Activated naive CD4-positive, alpha-beta T cell (primary cell): ENCODE measurements at places on chromosomes 16 and 17.
A peak's percentile ranks its signal among the peaks of the same experiment; 100 is the strongest.

DNA sequence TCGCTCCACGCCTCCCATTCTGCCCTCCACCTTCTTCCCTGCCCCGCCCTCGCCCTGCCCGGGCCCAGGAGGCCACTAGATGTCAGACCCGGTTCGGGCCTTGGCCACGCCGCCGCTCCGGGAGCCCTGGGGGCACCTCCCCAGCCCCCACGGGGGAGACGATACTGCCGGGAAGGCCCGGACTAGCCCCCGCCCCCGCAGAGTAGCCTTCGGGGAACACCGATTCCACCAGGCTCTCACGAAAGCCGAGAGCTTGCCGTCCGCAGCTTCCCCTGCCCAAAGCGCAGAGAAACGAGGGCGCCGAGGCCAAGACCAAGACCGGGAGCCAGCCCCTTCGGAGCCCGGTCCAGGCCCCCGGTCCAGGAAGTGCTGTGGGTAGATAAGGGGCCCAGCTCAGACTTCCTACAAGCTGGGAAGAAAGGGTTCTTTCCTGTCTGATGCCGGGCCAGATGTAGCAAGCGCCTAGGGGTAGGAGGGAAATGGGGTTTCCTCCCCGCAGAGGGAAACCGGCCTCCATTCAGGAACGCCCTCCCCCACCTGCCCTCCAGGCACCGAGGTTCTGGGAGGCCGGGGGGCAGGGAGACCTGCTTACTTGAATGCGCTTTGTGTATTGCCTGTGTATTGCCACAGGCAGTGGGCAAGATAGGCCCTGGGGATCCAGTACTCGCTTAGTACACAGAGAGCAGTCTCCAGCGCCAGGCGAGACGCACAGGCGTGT lies 806 bp upstream of the CYB561 start:
- no peak for DNase-seq

GRCh38 chr17:55783684-55784245 lies 32.9 kb downstream of the PCTP start:
- no peak for DNase-seq

DNA sequence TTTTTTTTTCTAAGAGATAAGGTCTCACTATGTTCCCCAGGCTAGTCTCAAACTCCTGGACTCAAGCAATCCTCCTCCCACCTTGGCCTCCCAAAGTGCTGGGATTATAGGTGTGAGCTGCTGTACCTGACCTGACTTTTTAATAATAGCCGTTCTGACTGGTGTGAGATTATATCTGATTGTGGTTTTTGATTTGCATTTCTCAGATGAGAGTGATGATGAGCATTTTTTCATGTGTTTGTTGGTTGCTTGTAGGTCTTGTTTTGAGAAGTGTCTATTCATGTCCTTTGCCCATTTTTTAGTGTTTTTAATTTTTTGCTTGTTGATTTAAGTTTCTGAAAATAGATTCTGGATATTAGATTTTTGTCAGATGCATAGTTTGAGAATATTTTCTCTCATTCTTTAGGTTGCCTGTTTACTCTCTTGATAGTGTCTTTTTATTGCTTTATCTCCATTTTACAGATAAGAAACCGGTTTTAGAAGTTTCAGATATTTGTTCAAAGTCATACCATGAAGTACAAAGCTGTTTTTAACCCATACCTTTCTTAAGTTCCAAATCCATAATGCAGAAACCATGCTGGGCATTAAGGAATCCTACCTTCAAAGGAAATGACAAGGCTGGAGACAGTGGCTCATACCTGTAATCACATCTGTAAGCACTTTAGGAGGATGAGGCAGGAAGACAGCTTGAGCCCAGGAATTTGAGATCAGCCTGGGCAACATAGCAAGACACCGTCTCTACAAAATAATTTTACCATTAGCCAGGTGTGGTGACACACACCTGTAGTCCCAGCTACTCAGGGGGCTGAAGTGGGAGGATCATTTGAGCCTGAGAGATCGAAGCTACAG lies 168.4 kb upstream of the TBX2 start:
- no peak for DNase-seq

DNA sequence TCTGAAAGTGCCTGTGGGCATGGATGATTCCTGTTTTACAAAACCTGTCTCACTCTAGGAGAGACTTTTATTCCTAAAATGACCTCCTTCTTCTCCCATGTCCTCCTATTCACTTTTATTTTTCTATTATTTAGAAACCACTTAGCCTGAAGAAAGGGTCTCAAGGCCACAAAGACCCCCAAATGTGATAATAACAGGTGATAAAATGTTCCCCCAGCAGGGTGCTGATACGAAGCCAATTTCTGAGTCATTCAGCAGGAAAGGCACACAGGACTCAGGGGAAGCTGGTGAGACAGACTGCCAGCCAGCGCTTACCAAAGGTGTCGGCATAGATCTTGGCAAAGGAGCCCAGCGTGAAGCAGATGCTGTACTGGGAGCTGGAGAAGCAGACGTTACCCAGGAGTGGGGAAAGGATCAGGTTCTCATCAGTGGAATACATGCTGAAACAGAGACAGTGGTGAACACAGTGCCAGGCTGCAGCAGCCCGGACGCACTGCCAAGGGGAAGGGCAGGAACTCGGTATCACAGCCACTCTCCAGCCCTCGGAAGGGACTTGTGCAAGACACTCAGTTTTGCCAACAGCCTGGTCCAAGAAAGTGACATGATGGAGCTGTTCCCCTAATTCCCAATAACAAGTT lies 24.6 kb downstream of the HIGD1B start:
- no peak for DNase-seq

DNA sequence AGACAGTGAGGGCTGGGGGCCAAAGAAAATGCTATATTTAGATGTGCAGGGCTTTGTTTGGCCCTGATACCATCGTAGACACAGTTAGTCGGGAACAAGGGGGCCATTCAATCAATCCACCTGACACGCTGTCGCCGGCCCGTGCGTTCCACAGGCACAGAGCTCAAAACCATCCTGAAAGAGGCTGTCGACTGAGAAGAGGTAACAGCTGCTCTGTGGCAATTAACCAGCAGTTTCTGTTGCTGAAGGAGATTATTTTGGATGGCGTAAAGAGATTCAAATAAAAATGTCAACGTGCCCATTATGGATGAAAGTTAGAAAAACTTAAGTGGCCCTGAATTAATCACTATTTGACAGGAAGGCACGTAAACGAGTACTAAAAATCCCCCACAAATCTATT lies 276.2 kb upstream of the IRX5 start:
- DNase-seq: no peak

DNA sequence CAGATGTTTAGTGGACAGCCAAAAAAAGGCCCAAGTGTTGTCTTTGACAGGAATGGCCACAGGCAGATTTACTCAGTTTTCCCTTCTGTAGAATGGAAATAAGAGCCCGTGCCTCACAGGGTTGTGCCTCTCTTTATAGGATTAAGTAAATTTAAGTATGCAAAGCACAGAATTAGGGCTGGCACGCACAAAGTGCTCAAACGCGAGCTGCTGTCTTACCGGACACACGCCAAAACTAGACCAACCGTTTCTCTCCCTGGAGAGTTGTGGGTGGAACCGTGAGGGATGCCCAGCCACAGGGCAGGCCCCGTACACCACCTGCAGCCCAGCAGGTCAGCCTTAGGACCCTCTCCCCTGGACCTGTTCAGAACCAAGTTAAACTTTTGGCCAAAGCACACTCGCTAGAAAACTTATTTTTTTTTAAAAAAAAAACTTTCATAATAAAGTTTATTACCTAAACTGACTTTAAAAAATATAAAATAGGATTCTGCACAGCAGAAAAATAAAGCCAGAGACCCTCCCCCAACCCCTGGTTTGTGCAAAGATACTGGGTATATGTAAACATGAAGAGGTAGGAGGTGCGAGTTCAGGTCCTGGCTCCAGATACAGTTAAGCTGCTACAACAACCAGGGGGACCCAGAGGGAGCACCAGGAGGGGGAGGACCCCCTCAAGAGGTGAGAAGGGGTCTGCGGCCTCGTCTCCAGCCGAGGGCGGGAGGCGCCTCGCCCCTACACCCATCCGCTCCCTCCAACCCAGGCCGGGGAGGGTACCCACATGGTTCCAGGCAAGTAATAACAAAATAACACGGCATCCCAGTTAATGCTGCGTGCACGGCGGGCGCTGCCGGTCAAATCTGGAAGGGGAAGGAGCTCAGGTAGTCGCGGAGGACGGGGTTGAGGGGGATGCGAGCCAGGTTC lies 1.8 kb downstream of the SOCS1 start:
- DNase-seq: peak; percentile 42

DNA sequence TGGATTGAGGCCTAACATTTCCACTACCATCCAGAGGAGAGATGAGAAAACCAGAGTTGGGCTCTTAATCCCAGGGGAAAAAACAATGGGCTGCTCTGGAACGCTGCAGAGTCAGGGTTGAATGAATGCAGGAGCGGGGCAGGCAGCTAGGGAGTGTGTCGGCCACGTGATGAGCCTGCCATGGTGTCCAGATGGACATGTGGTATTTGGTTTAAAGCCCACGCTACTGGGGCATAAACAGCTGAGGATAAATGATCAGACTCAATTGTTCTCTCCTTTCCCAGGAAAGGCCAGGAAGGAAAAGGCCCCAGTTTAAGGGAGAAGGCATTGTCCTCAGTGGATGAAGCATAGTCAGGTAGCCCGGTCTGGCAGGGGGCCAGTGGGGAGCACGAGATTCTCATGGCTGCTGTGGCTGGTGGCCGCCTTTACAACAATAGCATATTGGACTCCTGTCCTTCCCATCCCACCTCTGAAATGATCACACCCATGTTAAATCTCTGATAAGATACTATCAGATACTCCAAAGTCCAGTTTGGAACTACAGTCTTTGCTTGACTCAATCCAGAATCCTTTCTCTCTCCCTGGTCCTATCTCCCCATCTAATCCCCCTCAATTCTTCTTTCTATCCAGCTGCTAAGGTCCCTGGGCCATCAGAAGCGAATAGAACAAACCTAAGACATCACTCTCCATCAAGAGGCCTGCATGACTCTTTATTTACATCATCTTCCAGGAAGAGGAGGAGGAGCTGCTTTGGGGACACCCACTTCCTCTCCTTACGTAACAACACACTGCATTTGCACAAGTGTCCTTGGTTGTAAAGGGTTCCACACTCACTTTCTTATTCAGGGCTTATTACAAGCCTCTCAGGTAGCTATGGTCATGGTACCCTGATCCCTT lies 20.4 kb downstream of the CA4 start:
- DNase-seq: no peak

- no peak for DNase-seq
Measured at GRCh38 chr17:48655913-48656312, 29.8 kb upstream of the HOXB9 start.

- no peak for DNase-seq
Measured at GRCh38 chr16:14600164-14600563, 29.9 kb downstream of the PARN start.

DNA sequence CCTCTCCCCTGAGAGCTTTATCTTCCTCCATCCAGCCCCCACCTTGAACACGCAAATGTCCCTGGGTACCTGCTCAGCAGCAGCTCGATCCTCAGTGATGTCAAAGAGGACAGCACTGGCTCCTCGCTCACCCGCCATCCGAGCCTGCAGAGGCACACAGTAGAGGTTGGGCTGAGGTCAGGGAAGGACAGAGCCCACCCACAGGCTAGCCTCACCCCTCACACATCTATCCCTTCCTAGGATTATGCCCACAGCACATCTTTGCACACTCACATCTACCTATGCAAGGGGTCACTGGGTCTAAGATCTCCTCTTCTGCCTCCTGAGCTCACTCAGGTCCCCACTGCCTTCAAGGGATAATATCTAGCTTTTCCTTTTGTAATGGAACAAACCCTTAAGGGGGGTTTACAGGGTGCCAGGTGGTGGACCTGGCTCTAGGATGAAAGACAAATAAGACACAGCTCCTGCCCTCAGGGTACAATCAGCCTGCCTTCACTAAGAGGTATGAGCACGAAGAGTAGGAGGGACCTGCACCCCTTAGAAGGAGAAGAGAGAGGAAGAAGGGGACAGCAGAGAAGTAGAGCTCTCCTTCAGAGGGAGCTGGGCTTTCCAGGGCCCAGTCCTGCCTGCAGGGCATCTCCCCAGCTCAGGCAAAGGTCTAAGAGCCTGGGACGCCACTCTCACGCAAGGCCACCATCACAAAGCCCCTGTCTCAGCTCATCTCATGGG lies 11.6 kb upstream of the SUPT4H1 start:
- DNase-seq: no peak

GRCh38 chr16:24758373-24758772 lies 28.9 kb downstream of the TNRC6A start:
- DNase-seq: no peak

DNA sequence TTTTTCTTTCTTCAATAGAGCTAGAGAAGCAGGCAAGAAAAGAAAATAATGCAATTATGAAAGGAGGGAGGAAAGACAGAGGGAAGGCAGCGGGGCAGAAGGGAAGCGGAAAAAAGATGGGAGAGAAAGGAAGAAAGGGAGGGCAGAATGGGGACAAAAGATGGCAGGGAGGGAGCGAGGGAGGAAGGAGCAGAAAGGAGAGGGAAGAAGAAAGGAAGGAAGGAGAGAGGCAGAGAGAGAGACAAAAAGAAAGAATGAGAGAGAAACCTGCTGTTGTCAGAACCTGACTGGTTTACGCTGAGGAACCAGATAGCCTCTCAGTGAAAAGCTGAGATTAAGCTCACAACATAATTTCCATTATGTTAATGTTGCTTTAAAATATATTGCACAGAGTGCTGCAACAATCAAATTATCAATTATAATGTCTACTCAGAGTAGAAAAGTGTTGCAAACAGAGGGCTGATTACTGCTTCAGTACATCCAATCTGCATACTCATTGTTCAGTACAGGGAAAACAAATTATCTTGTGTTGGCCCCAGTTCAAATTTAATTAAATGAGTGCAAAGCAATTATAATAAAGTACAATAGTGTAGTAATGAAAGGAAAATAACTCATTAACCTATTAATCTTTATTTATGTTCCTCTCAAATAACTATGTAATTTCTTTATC lies 32.0 kb upstream of the TOX3 start:
- DNase-seq: no peak

GRCh38 chr16:27433636-27434035 lies 31.7 kb downstream of the IL21R start:
- no peak for DNase-seq

DNA sequence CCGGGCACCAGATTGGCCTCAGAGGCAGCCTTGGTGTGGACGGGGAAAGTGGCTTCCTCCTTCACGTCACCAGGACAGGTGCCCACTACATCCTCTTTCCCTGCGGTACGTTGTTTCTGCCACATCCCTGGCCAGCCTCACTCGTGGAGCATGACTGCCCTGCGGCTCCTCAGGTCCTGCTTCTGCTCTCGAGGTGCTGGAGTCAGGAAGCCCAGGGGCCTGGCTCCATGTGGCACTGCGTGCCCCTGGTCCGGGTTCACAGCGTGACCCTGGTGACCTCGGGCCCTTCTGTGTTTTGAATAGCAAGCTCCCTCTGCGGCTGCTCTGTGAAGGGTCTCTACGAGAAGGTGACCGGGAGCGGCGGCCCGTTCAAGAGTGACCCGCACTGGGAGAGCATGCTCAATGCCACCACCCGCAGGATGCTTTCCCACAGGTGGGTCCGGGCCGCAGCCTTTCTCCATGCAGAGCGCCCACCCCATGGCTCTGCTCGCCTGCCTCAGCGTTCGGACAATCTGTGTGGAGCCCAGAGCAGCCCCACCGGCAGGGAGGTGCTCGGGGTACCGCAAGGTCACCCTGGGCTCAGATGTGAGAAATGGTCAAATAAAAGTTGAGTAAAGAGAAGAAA lies 13.5 kb downstream of the RGS11 start:
- no peak for DNase-seq

GRCh38 chr16:74718140-74718539 lies 17.5 kb upstream of the MLKL start:
- DNase-seq: no peak
